Colonic mucosa (tissue), 4 donors: ENCODE measurements at places on chromosomes 1 and 21. TPM values are rescaled to one million over a fixed set of nuclear protein-coding genes. Genes with fewer than 3 reads are reported as not detected.
A peak's percentile ranks its signal among the peaks of the same experiment; 100 is the strongest.

GRCh38 chr1:230399321-230400006 is 26.7 kb downstream of the PGBD5 start:
- H3K27ac ChIP-seq, result no peak overlapping the region
- H3K36me3 ChIP-seq, result no peaks in the 10 kb centered on the region
- no peak overlapping the region for H3K4me3 ChIP-seq
- DNase-seq, result no peak

GRCh38 chr1:21852282-21853130 is 40.4 kb downstream of the LDLRAD2 start:
- peaks cover 21% of the 10 kb centered on the region for H3K36me3 ChIP-seq
- H3K4me1 ChIP-seq, result no peaks in the 10 kb centered on the region
- no peak overlapping the region for H3K27ac ChIP-seq
- no peak overlapping the region for H3K4me3 ChIP-seq
- H3K27me3 ChIP-seq, result no peaks in the 10 kb centered on the region

ASCL5 gene
- not detected for total RNA-seq

DNA sequence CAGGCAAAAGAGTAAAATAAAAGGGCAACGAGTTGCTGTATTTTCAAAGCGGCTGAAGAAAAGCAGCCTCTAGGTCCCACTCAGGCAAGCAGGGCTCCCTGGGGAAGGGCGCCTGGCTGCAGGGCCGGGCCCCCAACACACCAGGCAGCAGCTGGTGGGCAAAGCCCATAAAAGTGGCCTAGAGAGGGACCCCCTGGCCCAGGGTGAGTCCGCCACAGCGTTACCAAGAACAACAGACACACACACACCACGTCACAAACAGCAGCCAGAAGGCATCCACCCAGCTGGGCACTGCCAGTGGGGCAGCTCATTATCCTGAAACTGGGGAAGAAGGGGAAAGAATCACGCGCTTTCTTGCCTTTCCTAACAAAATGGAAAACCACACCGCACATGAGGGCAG is 4.7 kb downstream of the SUMO3 start:
- no peaks in the 10 kb centered on the region for H3K27me3 ChIP-seq
- no peaks in the 10 kb centered on the region for H3K36me3 ChIP-seq
- H3K4me3 ChIP-seq, result no peak overlapping the region
- no peak for DNase-seq

CD244 gene
- 0.49 TPM for total RNA-seq

DNA sequence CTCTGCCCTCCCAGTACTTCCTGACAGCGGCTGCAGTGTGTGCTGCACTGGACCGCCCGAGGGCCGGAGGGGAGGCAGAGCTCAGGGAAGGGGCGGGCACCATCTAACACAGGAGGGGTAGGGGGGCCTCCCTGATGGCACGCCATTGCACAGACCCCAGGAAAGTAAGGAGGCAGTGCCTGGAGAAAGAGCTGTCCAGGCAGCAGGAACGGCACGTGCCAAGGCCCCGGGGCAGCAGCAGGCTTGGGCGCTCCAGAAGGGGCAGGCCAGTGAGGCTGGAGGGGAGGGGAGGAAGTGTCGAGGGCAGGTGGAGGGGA is 110.7 kb downstream of the CRYAA start:
- H3K27me3 ChIP-seq, result no peaks in the 10 kb centered on the region
- no peak for DNase-seq
- H3K4me1 ChIP-seq, result no peaks in the 10 kb centered on the region
- no peak overlapping the region for H3K27ac ChIP-seq
- H3K4me3 ChIP-seq, result no peak overlapping the region

DNA sequence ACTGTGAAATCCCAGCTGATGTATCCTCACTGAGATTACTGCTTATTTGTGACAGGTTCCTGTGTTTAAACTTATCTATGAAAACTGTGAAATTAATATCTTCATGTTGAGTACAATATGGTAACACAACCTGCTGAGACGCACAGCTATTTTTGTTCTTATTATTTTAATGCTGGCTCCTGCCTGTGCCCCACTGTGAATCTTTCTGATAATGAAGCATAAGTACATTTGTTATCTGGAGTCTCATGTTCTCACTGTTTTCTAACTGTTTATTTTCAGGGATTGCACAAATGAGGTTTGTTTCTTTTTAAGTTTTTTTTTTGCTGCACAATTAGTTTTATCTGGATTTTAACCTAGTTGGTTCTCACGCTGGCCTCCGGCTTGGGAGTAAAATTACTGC is 39.9 kb upstream of the IFNAR2 start:
- H3K4me3 ChIP-seq, result no peak overlapping the region
- no peaks in the 10 kb centered on the region for H3K36me3 ChIP-seq
- no peak for DNase-seq
- H3K27me3 ChIP-seq, result no peaks in the 10 kb centered on the region
- no peak overlapping the region for H3K27ac ChIP-seq

DNA sequence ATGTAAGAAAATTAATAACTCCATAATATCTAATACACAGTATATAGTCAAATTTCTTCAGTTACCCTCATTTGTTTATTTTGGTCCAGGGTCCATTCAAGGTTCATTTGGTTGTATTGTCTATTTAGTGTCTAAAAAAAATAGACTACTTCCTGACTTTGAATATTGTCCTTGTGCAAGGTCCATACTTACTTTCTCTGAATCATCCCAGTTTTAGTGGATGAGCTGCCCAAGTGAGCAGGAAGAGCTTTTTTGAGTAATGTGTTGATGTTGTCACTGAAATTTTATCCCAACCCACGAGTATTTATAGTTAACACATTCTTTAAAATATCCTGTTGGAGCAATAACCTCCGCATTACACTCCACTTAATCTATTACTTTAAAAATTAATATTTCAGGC is 45.6 kb upstream of the FASLG start:
- no peak for DNase-seq
- H3K27me3 ChIP-seq, result no peaks in the 10 kb centered on the region
- H3K27ac ChIP-seq, result no peak overlapping the region
- H3K4me3 ChIP-seq, result no peak overlapping the region
- no peaks in the 10 kb centered on the region for H3K36me3 ChIP-seq

DNA sequence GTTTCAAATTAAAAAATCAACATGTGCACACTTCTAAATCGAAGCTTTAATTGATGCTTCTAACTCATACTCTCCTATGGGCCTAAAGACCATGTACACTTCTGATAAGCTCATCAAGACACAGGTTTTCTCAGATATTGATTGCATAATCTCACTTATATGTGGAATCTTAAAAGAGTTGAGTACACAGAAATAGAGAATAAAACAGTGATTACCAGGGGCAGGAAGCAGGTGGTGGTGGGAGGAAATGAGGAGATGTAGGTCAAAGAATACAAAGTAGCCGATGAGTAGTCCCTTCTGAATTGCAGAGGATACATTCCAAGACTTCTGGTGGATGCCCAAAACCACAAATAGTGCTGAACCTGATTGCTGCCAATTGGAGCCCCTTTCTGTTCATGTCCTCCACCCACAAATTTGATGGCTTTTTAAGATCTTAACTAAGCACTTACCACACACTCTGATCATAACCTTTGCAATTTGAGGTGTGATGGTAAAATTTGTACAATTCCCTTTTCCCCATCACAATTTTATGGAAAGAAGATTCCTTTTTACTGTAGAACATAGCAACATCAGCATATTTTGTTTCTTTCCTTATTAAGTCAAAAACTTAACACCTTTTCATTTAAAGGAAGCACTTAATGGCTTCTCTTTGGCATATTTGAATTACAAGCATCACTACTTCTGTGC is 3.3 kb upstream of the CD1B start:
- H3K4me3 ChIP-seq, result no peak overlapping the region
- DNase-seq, result no peak
- H3K27me3 ChIP-seq, result no peaks in the 10 kb centered on the region
- H3K36me3 ChIP-seq, result no peaks in the 10 kb centered on the region
- H3K27ac ChIP-seq, result no peak overlapping the region

- DNase-seq, result no peak
- no peak overlapping the region for H3K27ac ChIP-seq
- H3K36me3 ChIP-seq, result no peaks in the 10 kb centered on the region
- H3K4me1 ChIP-seq, result peaks cover 4% of the 10 kb centered on the region
These were observed 4.8 kb downstream of the FAM131C start for GRCh38 chr1:16068356-16069270.

DNA sequence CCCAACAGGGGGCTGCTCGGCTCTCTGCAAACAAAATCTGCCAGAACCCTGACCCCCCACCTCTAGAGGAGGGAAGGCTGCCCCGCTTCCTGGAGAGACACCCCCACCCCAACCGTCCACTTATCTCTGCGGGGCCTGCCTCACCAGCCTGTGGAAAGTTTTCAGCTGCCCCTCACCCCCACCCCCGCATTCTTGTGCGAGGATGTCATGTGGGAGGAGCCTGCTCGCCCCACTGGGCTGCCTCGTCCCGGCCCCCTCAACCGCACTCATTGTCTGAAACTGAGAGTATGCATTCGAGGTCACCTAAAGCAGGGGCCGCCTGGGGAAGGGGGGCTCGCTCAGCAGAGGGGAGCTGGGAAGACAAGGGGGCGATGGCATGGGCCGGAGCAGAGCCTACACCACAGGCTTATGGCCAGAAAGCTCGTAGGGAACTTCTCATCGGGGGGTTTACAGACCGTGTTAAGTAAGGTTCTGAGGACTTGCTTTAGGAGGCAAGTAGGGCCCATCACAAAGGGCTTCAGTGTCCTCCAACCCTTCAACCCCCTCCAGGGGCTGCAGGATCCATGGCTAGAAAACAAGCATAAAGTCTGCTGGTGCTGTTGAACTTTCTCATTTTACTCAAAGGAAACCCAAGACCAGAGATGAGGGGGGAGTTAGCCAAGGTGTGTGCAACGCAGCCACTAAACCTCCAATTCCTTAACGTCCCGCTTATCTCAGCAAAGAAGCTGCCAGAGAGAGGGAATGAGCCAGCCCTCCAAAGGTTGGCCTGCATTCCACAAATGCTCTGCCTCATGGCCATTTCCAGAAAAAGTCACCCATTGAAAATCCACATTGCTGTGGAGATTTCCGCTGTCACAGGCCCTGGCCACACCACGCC is 9.4 kb downstream of the EPHA2 start:
- peak; percentile 50 for DNase-seq
- peak overlapping the region; percentile 71 for H3K27ac ChIP-seq
- no peak overlapping the region for H3K4me3 ChIP-seq
- H3K27me3 ChIP-seq, result no peaks in the 10 kb centered on the region
- peaks cover 6% of the 10 kb centered on the region for H3K36me3 ChIP-seq
- H3K4me1 ChIP-seq, result peaks cover 15% of the 10 kb centered on the region

CHRM3 gene
- 11.6 TPM for total RNA-seq

- no peaks in the 10 kb centered on the region for H3K27me3 ChIP-seq
- no peak overlapping the region for H3K27ac ChIP-seq
- DNase-seq, result no peak
- H3K4me1 ChIP-seq, result no peaks in the 10 kb centered on the region
- H3K4me3 ChIP-seq, result no peak overlapping the region
These were observed 23.7 kb downstream of the RNU5D-1 start for GRCh38 chr1:44707112-44707881.

AGRN gene
- total RNA-seq, result 68.1 TPM

CYP2J2 gene
- 39.2 TPM for total RNA-seq

- DNase-seq, result no peak
- H3K27ac ChIP-seq, result no peak overlapping the region
- no peak overlapping the region for H3K4me3 ChIP-seq
- H3K4me1 ChIP-seq, result peaks cover 5% of the 10 kb centered on the region
- no peaks in the 10 kb centered on the region for H3K36me3 ChIP-seq
- no peaks in the 10 kb centered on the region for H3K27me3 ChIP-seq
These were observed 77.2 kb upstream of the SIPA1L2 start for GRCh38 chr1:232707142-232707541.

DNA sequence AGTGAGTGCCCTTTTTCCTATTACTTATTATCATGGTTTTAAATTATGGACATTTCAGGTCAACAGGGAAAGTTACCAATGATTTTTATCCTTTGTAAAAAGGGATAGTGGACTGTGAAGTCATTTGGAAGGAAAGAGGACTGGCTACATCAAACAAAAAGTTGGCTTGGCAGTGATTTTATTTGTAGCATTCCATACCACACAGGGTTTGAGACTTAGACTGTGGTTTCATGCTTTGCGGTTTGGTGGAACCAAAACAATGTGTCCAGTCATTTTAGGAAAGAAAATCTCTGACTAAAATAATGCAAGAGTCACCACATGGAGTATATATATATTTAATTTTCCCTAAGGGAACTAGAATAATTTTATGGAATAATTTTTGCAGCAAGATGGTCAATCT is 239.5 kb downstream of the HMCN1 start:
- H3K36me3 ChIP-seq, result no peaks in the 10 kb centered on the region
- no peaks in the 10 kb centered on the region for H3K27me3 ChIP-seq
- no peaks in the 10 kb centered on the region for H3K4me1 ChIP-seq

SFN gene
- total RNA-seq, result 239 TPM

DNA sequence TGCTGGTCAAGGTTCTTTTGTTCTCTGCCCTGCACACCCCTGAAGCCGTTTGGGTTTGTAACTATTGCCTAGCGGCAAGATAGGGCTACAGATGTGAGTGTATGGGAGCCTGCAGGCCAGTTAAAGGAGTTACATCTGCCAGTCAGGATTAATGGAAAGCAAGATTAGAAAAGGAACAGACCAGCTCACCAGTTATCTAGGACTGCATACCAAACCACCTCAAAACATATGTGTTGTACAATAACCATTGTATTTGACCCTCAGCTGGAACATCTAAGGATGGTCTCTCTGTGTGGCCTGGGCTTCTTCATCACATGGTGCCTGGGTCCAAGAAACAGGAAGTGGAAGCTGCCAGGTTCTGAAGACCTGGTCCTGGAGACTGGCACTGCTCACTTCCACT is 52.5 kb upstream of the FBXO28 start:
- no peak for DNase-seq
- H3K36me3 ChIP-seq, result no peaks in the 10 kb centered on the region
- no peaks in the 10 kb centered on the region for H3K27me3 ChIP-seq
- H3K4me3 ChIP-seq, result no peak overlapping the region
- H3K27ac ChIP-seq, result no peak overlapping the region
